ENCODE measurements at places on chromosomes 6 and 20.

GRCh38 chr6:13472976-13473767 is 14.2 kb downstream of the GFOD1 start:
- DNase-seq = no peak

DNA sequence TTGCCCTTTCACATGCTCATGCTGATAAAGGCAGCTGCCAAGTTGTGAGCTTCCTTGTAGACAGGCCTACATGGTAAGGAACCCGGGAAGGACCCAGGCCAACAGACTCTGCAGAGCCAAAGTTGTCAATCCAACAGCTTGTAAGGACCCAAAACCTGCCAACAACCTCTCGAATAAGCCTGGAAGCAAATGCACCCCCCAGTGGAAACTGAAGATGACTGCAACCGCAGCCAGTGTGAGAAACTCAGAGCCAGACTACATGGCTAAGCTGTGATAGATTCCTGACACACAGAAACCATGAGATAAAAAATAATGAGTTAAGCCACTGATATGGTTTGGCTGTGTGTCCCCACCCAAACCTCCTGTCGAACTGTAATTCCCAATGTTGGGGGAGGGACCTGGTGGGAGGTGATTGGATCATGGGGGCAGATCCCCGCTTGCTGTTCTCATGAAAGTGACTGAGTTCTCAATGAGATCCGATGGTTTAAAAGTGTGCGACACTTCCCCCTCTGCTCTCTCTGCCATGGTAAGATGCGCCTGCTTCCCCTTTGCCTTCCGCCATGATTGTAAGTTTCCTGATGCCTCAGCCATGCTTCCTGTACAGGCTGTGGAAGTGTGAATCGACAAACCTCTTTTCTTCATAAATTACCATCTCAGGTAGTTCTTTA is 18.8 kb upstream of the CLPSL2 start:
- DNase-seq = no peak

- DNase-seq = no peak
Observed at GRCh38 chr20:61482056-61482887, 230.2 kb downstream of the CDH4 start.

DNA sequence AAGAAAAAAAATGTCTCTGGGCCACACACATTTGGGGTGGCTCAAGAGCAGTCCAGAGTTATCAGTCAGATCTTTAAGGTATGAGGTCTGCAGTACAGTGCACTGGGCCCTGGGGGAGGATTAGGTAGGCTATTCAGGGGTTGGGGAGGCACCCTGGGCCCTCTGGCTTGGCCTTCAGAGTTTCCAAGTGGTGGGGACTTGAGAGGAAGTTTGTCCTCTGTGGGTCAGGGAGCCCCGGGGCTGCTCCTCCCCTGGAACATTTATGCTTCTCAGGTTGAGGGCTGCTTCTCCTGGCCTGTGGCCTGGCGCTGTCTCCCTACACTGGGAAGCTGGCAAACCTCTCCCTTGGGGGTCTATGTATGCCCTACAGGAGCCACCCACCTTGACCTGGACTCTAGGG is 46.0 kb downstream of the PTK7 start:
- no peak for DNase-seq

GRCh38 chr20:57003012-57003411 is 263.4 kb downstream of the BMP7 start:
- no peak for DNase-seq

GRCh38 chr6:44135875-44136274 is 8.5 kb downstream of the TMEM63B start:
- DNase-seq = no peak

Data from T-cell (primary cell).